Thymus (tissue), 14 donors: ENCODE measurements at places on chromosomes 5 and 9. TPM values are rescaled to one million over a fixed set of nuclear protein-coding genes. Genes with fewer than 3 reads are reported as not detected.

- H3K27me3 ChIP-seq = no peaks in the 10 kb centered on the region
- no peak overlapping the region for H3K27ac ChIP-seq
- no peaks in the 10 kb centered on the region for H3K36me3 ChIP-seq
- H3K4me1 ChIP-seq = no peaks in the 10 kb centered on the region
- no peak for DNase-seq
These were observed 95.2 kb downstream of the APTX start for GRCh38 chr9:32906213-32906612.

The GDNF gene
- total RNA-seq = 0.24 TPM

- DNase-seq = no peak
- no peaks in the 10 kb centered on the region for H3K36me3 ChIP-seq
- no peak overlapping the region for H3K27ac ChIP-seq
- H3K4me3 ChIP-seq = no peak overlapping the region
These were observed 429.0 kb upstream of the ZNF608 start for GRCh38 chr5:125175348-125176004.

DNA sequence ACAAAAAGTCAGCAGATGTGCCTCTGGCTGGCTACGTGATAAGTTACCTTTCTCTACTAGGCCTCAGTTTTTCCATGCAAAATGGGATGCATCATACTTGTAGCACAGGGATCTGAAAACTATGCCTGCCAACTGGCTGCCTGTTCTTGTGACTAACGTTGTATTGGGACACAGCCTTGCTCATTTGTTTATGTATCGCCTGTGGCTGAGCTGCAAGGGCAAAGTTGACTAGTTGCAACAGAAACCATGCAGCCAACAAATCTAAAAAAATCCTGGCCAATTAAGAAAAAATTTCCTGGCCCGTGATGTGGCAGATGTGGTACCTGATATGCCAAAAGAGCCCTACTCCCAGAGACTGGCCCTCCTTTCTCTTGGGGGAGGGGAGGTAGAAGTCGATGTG, 131.3 kb downstream of the SEC61B start:
- no peak overlapping the region for H3K27ac ChIP-seq
- no peaks in the 10 kb centered on the region for H3K4me1 ChIP-seq
- H3K4me3 ChIP-seq = no peak overlapping the region
- H3K36me3 ChIP-seq = no peaks in the 10 kb centered on the region
- DNase-seq = no peak

- H3K36me3 ChIP-seq = peaks cover 25% of the 10 kb centered on the region
- H3K27ac ChIP-seq = peak overlapping the region; percentile 79
- H3K27me3 ChIP-seq = no peaks in the 10 kb centered on the region
- H3K4me3 ChIP-seq = peak overlapping the region; percentile 72
- peaks cover 23% of the 10 kb centered on the region for H3K4me1 ChIP-seq
These were observed 448 bp downstream of the RELL2 start for GRCh38 chr5:141637123-141637766.

The P4HA2 gene
- total RNA-seq = 16.5 TPM

The C9orf50 gene
- total RNA-seq = 0.05 TPM

GRCh38 chr5:96235008-96235910, 197.8 kb downstream of the PCSK1 start:
- H3K27ac ChIP-seq = no peak overlapping the region
- H3K27me3 ChIP-seq = no peaks in the 10 kb centered on the region
- no peak for DNase-seq
- no peaks in the 10 kb centered on the region for H3K36me3 ChIP-seq

The GMCL2 gene
- total RNA-seq = under 0.01 TPM

- no peaks in the 10 kb centered on the region for H3K27me3 ChIP-seq
- no peaks in the 10 kb centered on the region for H3K36me3 ChIP-seq
- H3K27ac ChIP-seq = no peak overlapping the region
These were observed 104.4 kb downstream of the DENND1A start for GRCh38 chr9:123825342-123826060.

DNA sequence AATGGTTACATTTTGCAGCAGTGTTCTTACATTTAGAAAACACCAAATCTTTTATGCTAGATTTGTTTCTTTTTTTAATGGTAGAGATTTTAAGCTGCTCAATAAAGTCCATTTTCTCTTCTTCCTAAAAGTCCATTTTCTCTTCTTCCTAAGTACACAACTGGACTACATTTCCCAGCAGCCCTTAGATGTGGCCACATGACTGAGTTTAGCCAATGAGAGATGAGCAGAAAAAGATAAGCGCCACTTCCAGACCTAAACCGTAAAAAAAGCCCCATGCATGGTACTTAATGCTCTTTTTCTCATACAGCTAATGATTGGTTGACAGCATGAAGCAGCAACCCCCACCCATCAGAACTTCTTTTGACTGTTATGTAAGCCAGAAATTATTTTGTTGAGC, 206.7 kb downstream of the FAM114A2 start:
- H3K27ac ChIP-seq = no peak overlapping the region
- H3K4me1 ChIP-seq = no peaks in the 10 kb centered on the region
- no peaks in the 10 kb centered on the region for H3K27me3 ChIP-seq
- peak; percentile 5 for DNase-seq
- H3K4me3 ChIP-seq = no peak overlapping the region
- H3K36me3 ChIP-seq = no peaks in the 10 kb centered on the region

The RASGRF2 gene
- 0.76 TPM for total RNA-seq

The SPATA6L gene
- total RNA-seq = 0.47 TPM

DNA sequence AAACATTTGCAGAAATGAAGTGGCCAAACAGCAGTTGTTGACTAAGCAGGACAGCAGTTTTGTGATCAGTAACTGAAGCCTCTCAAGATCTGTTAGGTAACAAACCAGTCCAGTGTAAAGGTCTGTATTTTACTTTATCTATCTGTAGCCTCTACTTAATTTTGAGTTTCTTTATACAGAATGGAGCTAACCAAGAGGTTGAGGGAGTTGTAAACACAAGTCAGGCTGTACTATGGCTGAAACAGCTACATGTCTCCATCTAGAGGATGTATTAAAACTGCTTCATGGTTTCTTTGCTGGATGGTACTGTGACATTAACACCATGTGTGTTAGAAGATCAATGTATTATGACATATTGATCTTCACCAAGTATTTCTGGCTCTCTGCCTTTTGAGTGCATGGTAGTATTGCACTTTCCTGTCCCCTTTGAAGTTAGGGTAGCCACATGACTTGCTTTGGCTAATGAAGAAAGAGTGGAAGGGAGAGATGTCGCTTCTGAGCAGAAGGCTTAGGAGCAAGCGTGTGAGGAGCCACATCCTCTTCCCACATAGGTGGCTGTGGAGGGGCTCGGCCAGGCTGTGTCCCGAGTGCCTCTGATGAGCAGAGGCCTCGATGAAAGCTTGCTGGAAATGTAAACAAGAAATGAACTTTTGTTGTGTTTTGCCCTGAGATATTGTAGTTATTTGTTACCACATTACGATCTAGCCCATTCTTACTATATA, 105.6 kb upstream of the PCA3 start:
- DNase-seq = no peak
- H3K27me3 ChIP-seq = no peaks in the 10 kb centered on the region

The NMUR2 gene
- 0.05 TPM for total RNA-seq

DNA sequence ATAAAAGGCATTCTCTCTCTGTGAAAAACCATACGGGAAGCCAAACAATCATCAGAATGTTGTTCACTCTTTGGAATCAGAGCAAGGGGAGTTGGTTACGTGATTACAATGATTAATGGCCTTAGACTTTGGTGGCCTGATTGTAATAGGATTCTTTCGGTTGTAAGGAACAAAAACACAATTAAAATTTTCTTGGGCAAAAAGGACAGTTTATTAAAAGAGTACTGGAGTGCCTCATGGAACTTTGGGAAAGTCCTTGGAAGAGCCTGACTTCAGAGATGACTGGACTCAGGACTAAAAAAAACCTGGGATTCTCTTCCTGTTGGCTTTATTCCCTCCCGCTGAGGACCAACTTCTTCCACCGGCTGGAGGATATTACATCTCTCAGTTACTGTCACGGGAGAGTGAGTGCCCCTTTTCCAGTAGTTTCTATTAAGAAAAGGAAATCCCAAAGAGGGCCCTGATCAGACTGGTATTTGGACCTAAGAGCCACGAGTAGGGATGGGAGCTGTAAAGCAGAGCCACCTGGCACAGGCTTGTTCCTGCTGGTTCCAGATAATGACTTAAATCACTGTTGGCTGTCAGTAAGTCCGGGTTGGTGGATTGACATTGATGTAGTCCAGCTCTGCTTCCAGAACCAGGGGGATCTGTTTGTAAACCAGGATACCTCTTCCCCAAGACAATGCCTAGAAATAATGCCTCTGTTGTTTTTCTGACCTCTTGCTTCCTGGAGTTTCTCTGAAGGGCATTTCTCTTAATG, 53.9 kb downstream of the CFAP95 start:
- no peaks in the 10 kb centered on the region for H3K36me3 ChIP-seq
- H3K27me3 ChIP-seq = peaks cover 4% of the 10 kb centered on the region
- DNase-seq = no peak
- H3K4me3 ChIP-seq = no peak overlapping the region

The FTMT gene
- total RNA-seq = not detected

- no peak overlapping the region for H3K27ac ChIP-seq
- H3K4me1 ChIP-seq = no peaks in the 10 kb centered on the region
- H3K4me3 ChIP-seq = no peak overlapping the region
- DNase-seq = no peak
- H3K27me3 ChIP-seq = no peaks in the 10 kb centered on the region
- no peaks in the 10 kb centered on the region for H3K36me3 ChIP-seq
These were observed 70.9 kb upstream of the KLF9 start for GRCh38 chr9:70485273-70485858.

GRCh38 chr9:89743573-89744254, 138.9 kb downstream of the GADD45G start:
- peaks cover 47% of the 10 kb centered on the region for H3K4me1 ChIP-seq
- H3K27ac ChIP-seq = peak overlapping the region; percentile 72
- no peak overlapping the region for H3K4me3 ChIP-seq
- no peaks in the 10 kb centered on the region for H3K36me3 ChIP-seq
- H3K27me3 ChIP-seq = peaks cover 5% of the 10 kb centered on the region
- peak; percentile 70 for DNase-seq

DNA sequence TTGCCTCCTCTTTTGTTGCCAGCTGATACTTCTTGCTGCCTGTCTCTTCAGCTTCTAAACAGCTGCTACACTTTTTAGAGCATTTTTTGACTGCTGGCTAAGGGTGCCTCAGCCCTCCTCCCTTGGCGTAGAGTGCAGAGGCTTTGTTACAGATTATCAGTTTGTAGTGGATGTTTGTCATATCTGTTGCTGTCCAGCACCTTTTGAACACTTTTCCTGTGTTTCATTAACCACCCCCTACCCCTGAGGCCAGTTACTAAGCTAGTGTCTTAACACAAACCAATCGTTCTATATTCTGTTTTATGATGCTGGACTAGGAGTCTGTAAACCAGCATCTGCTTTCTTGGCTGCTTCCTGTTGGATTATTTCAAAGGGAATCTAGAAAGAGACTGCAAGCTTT, 441.5 kb downstream of the DNAH5 start:
- no peaks in the 10 kb centered on the region for H3K36me3 ChIP-seq
- no peaks in the 10 kb centered on the region for H3K4me1 ChIP-seq
- H3K27me3 ChIP-seq = no peaks in the 10 kb centered on the region
- H3K4me3 ChIP-seq = no peak overlapping the region
- H3K27ac ChIP-seq = no peak overlapping the region

DNA sequence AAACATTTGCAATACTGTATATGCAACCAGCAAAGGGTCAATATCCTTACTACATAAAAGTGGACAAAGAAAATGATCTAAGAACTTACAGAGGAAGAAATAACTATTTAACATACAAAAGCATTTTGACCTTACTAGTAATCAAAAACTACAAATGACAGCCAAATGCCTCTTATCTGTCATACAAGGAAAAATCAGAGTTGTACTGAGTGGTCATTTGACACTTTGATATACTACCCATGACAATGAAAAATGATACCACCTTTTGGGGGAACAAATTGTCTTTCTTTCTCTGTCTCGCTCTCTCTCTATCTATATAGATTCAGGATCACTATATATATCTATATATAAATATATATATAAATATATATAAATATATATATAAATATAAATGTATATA, 50.4 kb upstream of the ZSWIM6 start:
- no peaks in the 10 kb centered on the region for H3K36me3 ChIP-seq
- no peaks in the 10 kb centered on the region for H3K27me3 ChIP-seq
- no peak overlapping the region for H3K27ac ChIP-seq
- DNase-seq = no peak
- no peak overlapping the region for H3K4me3 ChIP-seq

- DNase-seq = no peak
- no peak overlapping the region for H3K4me3 ChIP-seq
- H3K4me1 ChIP-seq = peaks cover 12% of the 10 kb centered on the region
- H3K36me3 ChIP-seq = no peaks in the 10 kb centered on the region
These were observed 220.6 kb upstream of the MAP3K1 start for GRCh38 chr5:56594792-56595191.

- no peaks in the 10 kb centered on the region for H3K27me3 ChIP-seq
- DNase-seq = no peak
- H3K36me3 ChIP-seq = no peaks in the 10 kb centered on the region
- H3K4me1 ChIP-seq = no peaks in the 10 kb centered on the region
These were observed 295.2 kb downstream of the BRINP1 start for GRCh38 chr9:119074017-119074416.

DNA sequence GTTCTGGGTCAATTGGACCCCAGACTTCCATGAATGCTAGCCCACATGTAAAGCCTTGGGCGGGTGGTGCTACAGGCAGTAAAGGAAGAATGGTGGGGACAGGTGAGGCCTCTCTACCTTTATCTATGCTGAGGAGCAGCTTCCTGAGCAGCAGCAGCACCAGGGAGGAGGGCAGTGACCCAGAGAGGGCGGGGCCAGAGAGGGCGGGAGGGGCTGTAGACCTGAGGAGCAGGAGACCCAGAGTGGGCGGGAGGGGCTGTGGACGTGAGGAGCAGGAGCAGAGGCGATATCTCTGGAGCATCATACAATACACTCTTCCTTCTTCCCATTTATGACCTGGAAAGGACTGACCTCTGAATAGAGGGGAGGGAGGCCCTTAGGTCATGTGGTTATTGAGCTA, 165.9 kb downstream of the MTRR start:
- H3K36me3 ChIP-seq = no peaks in the 10 kb centered on the region
- H3K4me1 ChIP-seq = no peaks in the 10 kb centered on the region

GRCh38 chr9:126128494-126129142, 198.0 kb upstream of the MVB12B start:
- H3K4me3 ChIP-seq = no peak overlapping the region
- no peak for DNase-seq
- no peaks in the 10 kb centered on the region for H3K36me3 ChIP-seq
- H3K4me1 ChIP-seq = no peaks in the 10 kb centered on the region
- peaks cover 2% of the 10 kb centered on the region for H3K27me3 ChIP-seq
- no peak overlapping the region for H3K27ac ChIP-seq

- no peaks in the 10 kb centered on the region for H3K4me1 ChIP-seq
- H3K36me3 ChIP-seq = no peaks in the 10 kb centered on the region
- H3K4me3 ChIP-seq = no peak overlapping the region
- no peak for DNase-seq
- H3K27ac ChIP-seq = no peak overlapping the region
These were observed 87.4 kb upstream of the SH3PXD2B start for GRCh38 chr5:172541773-172542136.
